ENCODE measurements at places on chromosomes 11 and 22.

GRCh38 chr22:33391298-33391697, 333.1 kb upstream of the SYN3 start:
- no peak for DNase-seq

- no peak for DNase-seq
Observed at GRCh38 chr22:41846268-41846987, 13.5 kb downstream of the SREBF2 start.

DNA sequence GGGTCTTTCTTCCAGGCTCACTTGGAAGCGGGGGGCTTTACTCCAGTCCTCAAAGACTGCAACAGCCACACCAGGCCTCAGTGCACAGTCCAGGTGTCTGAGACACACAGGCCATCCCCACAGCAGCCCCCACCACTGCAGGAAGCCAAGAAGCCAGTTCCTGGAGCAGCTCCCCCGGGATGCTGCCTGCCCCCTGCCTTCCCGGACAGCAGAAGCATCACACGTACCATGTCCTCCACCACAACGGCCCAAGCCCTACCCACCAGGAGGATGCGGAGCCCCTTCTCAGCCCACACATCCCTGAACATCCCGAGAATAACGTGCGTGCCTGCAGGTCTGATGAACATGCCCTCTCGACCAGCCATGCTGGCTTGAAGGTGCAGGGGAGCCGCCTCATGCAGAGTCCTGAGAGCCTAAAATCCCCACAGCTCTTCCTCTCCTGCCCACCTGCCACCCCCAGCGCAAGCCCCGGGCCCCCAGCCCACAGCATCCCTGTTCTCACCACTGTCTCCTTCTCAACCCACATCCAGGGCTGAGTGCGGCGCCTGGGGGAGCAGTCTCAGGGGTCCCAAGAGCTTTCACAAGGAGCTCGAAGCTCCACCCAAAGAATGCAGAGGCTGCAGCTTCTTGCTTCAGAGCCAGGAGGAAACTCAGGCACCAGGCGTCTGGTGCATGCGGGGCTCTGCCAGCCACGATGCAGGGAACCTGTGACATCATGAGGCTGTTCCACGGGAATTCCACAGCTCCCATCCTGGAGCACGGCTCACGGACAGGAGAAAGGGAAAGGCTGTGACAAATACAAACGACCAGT, 209.6 kb downstream of the BRD1 start:
- no peak for DNase-seq

GRCh38 chr11:69488543-69488940, 7.1 kb downstream of the LINC01488 start:
- no peak for DNase-seq

GRCh38 chr22:24435861-24436371, 8.5 kb downstream of the ADORA2A start:
- no peak for DNase-seq

Data from activated CD4-positive, alpha-beta T cell treated with anti-CD3 and anti-CD28 coated beads for 36 hours (primary cell).